ENCODE measurements at places on chromosomes 7 and 10. TPM values are rescaled to one million over a fixed set of nuclear protein-coding genes. Genes with fewer than 3 reads are reported as not detected.

- peaks cover 6% of the 10 kb centered on the region for H3K27me3 ChIP-seq
- no peak for DNase-seq
- H3K4me3 ChIP-seq: no peak overlapping the region
- H3K36me3 ChIP-seq: no peaks in the 10 kb centered on the region
- H3K4me1 ChIP-seq: no peaks in the 10 kb centered on the region
These were observed 57.8 kb downstream of the SAMD9 start for GRCh38 chr7:93060025-93060424.

GRCh38 chr10:6091630-6092029 is 2.8 kb downstream of the RBM17 start:
- peaks cover 4% of the 10 kb centered on the region for H3K27me3 ChIP-seq
- H3K4me3 ChIP-seq: no peak overlapping the region
- no peak for DNase-seq
- H3K4me1 ChIP-seq: peaks cover 20% of the 10 kb centered on the region
- no peaks in the 10 kb centered on the region for H3K36me3 ChIP-seq

DNA sequence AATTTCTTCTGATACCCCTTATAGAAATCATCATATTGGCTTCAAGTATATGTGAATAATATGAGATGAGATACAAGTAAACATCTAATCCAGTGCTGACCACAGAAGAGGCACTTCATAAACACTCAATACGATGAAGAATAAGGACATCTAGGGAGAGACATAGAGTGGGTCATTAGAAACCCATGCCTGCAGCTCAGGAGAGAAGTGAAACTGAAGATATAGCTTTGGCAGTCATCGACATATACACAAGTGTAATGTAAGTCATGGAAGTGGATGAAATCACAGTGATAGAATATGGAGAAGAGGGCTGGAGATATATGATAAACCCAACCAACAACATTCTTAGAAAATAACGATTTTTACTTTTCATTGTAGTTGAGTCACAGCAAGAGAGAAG is 665.0 kb downstream of the PARD3 start:
- H3K27me3 ChIP-seq: no peaks in the 10 kb centered on the region
- no peak overlapping the region for H3K4me3 ChIP-seq
- DNase-seq: no peak
- no peak overlapping the region for H3K27ac ChIP-seq
- H3K4me1 ChIP-seq: peaks cover 11% of the 10 kb centered on the region
- no peaks in the 10 kb centered on the region for H3K36me3 ChIP-seq

GRCh38 chr10:19200211-19200610 is 151.6 kb downstream of the MALRD1 start:
- H3K36me3 ChIP-seq: no peaks in the 10 kb centered on the region
- H3K27ac ChIP-seq: no peak overlapping the region
- H3K4me3 ChIP-seq: no peak overlapping the region
- no peak for DNase-seq

MRC1 gene
- 0.36 TPM for total RNA-seq

DNAH11 gene
- under 0.01 TPM for total RNA-seq
